ENCODE measurements at places on chromosomes 4 and X.

- no peak for DNase-seq
These were observed 67.8 kb downstream of the EFNB1 start for GRCh38 chrX:68896581-68896980.

DNA sequence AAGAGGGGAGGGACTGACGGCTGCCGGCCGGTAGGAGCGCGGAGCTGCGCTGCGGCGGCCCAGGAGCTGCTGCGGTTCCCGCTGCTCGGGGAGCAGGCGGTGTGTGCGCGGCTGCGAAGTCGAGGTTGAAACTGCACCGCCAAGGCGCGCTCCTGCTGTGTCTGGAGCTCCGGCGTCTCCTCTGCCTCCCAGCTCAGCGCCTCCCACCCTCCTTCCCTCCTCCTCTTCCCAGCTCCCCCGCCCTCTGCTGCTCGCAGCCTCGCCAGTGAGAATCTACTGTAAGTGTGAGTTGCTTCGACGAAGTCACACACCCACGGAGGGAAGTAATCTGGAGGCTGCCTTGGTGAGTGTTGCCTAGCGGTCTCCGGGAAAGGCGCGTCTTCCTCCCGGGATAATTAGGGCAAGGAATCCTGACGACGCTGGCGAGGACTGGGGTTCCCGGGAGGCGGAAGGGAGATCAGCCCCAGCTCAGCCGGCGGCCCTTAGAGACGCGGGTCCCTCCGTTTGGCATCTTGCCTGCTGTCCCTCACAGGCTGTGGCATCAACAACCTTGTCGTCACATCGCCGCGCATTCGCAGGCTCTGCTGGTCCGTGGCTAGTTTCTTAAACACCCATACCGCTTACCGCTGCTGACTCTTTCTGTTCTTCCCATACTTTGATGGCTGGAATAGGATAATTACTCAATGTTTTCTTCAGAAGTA lies at the start of gene EPHA5:
TSS of gene EPHA5 (minus strand) at position 159 of the 701 bp plus-strand sequence. CDS start 747 bp downstream, outside the sequence.
- no peak for DNase-seq

GRCh38 chr4:24514808-24515207 lies 69.5 kb downstream of the DHX15 start:
- DNase-seq: no peak

DNA sequence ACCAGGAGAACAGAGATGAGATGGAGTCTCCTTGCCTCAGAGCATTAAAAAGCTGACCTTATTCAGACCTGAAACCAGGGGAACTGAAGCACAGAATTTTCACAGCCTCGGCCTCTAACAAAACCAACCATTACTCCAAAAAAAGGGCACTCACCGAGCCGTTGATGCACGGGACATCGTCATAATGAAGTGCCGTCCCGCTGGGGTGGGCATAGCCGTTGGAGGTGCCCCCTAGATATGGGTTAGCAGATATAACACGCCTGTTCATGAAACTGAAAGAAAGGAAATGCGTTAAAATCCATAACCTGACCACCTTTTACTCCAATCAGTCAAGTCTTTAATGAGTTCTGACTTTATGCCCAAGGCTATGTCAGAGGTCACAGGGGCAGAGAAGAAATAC lies 153.6 kb downstream of the AFAP1 start:
- DNase-seq: no peak

GRCh38 chr4:182795446-182796238 lies 121.5 kb downstream of the DCTD start:
- DNase-seq: no peak

DNA sequence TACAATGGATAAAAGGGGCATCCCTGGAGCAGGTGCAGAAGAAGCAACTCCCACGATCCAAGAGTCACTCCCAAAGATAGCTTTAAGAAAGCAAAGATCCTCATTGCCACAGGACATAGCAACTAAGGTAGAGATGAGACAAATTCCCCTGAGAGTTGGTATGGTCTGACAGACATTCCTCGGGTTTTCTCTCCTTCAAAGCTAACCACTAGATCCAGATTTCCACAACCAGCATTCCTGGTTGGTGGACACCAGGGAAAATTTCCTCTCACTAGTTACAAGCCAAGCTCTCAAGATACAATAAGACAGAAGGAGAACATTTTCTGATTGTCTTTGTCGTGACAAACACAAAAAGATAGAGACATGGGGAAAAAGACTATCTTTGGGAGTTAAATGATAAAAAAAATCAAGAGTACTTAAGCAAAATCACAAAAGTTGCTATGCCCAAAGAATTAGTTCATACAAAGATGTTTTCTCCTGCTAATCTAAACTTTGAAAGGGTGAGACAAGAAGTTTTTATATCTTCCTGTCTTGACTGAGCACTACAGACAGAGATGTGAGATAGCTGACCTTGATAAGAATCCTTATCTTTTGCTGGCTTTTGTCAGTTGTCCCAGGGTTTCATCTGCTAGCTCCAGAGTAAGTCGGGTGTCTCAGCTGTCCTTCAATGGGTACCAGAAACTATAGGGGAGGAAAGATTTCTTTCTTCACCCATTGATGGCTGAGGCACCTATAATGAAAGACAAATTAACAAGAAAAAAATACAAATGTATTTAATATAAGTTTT lies 200.5 kb downstream of the CENPC start:
- no peak for DNase-seq

- DNase-seq: no peak
These were observed 455.0 kb downstream of the ZIC3 start for GRCh38 chrX:138020941-138021340.

- DNase-seq: no peak
These were observed 220.6 kb upstream of the ZC4H2 start for GRCh38 chrX:65196758-65197360.

GRCh38 chr4:2322227-2322626 lies 60.3 kb upstream of the MXD4 start:
- DNase-seq: no peak

DNA sequence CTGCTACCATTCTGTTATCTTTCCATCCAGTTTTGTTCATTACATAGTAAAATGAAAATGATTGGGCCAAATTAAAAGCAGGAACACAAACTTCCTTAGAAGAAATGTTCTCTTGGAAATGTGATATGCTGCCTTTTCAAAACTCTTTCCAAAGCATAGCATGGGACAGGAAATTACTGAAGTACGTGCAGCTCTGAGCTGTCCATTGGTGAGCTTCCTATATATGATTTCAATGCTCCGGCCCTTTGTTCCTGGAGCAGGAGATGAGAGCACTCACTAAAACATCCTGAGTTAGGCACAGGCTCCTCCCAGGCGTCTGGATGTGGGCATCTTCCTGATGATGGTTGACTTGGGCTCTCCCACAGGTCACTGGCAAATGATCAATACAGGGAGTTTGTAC lies 33.0 kb upstream of the ANXA3 start:
- no peak for DNase-seq

DNA sequence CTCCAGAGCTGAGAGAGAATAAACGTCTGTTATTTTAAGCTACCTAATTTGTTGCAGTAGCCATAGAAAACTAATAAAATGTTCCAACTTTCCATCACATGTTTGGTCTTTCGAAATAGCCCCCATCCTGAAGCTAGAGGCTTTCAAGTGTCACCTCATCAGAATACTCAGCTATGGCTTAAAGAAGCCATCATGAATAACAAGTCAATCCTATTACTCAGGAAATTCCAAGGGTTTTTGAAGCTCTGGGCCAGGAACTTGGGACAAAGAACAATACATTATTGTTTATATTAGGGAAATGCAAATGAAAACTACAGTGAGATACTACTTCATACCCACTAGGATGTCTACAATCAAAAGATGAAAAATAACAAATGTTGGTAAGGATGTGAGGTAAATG lies 42.2 kb downstream of the TBCK start:
- no peak for DNase-seq
